ENCODE measurements at places on chromosomes 1 and 21. TPM values are rescaled to one million over a fixed set of nuclear protein-coding genes. Genes with fewer than 3 reads are reported as not detected.
A peak's percentile ranks its signal among the peaks of the same experiment; 100 is the strongest.

The SGIP1 gene
- total RNA-seq = not detected

- DNase-seq = no peak
Observed at GRCh38 chr1:242662886-242663285, 138.4 kb upstream of the PLD5 start.

GRCh38 chr1:238913210-238913609, 473.2 kb upstream of the CHRM3 start:
- no peak for DNase-seq

GRCh38 chr1:26431979-26432695, at the start of gene DHDDS:
Gene DHDDS (plus strand): TSS chr1:26432321. CDS start chr1:26432946, 625 bp downstream.
- peak; percentile 99 for DNase-seq

DNA sequence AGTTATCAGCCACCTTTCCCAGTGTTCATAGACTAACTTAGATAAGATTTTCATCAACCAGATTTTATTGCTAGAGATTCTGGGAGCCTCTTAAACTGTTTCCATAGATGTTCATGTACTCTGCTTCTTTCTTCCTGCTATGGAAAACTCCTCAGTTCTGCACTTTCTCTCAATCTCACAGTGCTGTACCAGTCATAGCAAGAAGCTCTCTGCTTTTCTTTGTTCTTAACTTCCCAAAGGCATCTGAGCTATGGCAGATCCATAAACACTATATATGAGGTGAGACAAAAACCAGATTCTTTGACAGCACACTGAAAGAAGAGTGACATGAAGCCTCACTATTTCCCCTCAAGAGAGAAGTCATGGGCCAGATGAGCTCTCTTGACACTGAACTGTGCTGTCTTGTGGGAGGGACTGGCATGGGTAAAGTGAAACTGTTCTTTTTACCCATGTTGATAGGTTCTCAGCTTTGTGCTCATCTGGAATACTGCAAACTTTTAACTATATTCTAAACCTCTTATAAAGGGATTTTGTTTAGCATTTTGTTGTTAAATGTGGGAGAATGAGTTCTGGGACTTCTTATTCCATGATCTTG, 64.2 kb upstream of the LYPLAL1 start:
- no peak for DNase-seq

The TOR1AIP2 gene
- 72.8 TPM for total RNA-seq
